Skin of body (tissue), 3 donors: ENCODE measurements at places on chromosomes 2 and 18. TPM values are rescaled to one million over a fixed set of nuclear protein-coding genes. Genes with fewer than 3 reads are reported as not detected.

The IL1B gene
- total RNA-seq = 2.4 TPM

The ABI2 gene
- 30.3 TPM for total RNA-seq

The ALPG gene
- not detected for total RNA-seq

The IL18RAP gene
- 0.89 TPM for total RNA-seq

The DUSP2 gene
- 59.4 TPM for total RNA-seq

The REG3A gene
- not detected for total RNA-seq

The GKN1 gene
- not detected for total RNA-seq

The HOXD12 gene
- total RNA-seq = not detected

The CCDC138 gene
- 11.3 TPM for total RNA-seq

The SERPINB11 gene
- total RNA-seq = not detected

The CLEC4F gene
- 0.10 TPM for total RNA-seq

The PTPRM gene
- 46.3 TPM for total RNA-seq

The SLC9A2 gene
- total RNA-seq = 6.8 TPM

The ACMSD gene
- total RNA-seq = not detected

The GPR75 gene
- total RNA-seq = 2.3 TPM

The DYNC2LI1 gene
- 32.4 TPM for total RNA-seq

The NAT8 gene
- not detected for total RNA-seq

The SULT1C4 gene
- 14.7 TPM for total RNA-seq

The LYG1 gene
- total RNA-seq = 0.59 TPM

The ERMN gene
- 0.10 TPM for total RNA-seq

The CREG2 gene
- total RNA-seq = 0.20 TPM

The TP53I3 gene
- total RNA-seq = 25.7 TPM

The COL4A3 gene
- 0.20 TPM for total RNA-seq

The TXNDC2 gene
- not detected for total RNA-seq

The OSGEPL1 gene
- total RNA-seq = 10.8 TPM

The SERPINB4 gene
- 29.1 TPM for total RNA-seq

The E2F6 gene
- 9.6 TPM for total RNA-seq

The SAG gene
- total RNA-seq = not detected
